ENCODE measurements at places on chromosomes 13 and 19.

DNA sequence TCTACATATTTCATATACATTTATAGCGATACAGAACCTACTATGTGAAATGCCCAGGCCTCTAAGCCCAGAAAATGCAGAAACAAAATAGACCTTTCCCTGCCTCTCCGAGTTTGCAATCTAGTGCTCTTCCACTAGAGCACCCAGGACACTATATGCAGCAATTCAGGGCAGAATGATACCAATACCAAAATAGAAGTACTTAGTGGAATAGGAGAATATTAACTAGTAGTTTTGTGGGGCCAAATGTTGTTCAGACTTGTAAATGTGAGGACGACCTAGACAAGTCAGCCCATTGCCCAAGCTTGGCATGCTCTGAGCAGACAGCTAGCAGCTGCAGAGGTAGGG lies 35.8 kb upstream of the FLT1 start:
- no peak for DNase-seq

DNA sequence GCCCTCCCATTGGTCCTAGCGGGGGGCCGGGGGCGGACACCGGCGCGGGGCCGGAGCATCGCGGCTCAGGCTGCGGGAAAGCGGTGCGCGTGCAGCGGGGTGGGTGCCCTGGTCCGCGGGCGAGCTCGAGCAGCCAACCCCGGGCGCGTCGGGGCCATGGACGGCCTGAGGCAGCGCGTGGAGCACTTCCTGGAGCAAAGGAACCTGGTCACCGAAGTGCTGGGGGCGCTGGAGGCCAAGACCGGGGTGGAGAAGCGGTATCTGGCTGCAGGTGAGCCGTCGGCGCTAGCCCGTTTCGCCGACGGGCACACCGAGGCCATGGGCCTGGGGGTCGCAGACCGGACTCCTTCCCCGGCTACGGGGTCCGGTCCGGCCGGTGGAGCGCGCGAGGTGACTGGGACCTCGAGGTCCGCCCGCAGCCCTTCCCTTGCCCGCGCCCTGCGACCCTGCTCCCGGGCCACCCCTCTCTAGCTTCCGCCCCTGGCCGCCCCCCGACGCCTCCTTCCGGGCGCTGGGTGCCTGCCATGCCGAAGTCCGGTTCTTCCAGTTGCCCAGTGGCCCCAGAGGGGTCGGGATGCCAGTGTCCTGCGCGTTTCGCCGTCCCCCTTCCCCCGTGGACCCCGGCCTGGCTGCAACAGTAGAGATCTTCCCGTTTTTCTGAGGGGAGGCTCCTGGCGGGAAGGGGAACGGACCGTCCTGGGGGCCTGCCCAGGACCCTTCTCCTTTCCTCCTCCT lies at the start of gene REEP6:
Gene REEP6, plus strand, starts transcription at position 68 of the 735 bp plus-strand sequence. Its CDS starts 89 bp downstream, at position 157.
- no peak for DNase-seq

GRCh38 chr13:36713887-36714286 lies 40.1 kb downstream of the SERTM1 start:
- no peak for DNase-seq

DNA sequence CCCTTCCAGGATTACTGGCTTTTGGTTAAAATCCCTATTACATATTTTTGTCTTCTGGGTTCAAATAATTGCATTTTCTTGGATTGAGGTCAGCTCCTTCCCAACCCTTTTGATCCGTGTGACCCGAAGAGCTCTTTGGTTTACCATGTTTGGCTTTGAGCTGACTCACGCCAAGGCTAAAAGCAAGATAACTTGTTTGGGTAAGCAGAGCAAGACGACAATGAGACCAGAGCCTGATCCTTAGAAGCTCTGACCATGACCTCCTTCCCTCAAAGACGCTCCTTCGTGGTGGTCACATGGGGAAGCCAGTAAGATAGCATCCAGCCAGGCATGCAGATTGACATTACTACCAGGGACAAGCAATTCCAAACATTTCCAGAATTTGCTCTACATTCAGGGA lies 153.8 kb downstream of the DCT start:
- no peak for DNase-seq

DNA sequence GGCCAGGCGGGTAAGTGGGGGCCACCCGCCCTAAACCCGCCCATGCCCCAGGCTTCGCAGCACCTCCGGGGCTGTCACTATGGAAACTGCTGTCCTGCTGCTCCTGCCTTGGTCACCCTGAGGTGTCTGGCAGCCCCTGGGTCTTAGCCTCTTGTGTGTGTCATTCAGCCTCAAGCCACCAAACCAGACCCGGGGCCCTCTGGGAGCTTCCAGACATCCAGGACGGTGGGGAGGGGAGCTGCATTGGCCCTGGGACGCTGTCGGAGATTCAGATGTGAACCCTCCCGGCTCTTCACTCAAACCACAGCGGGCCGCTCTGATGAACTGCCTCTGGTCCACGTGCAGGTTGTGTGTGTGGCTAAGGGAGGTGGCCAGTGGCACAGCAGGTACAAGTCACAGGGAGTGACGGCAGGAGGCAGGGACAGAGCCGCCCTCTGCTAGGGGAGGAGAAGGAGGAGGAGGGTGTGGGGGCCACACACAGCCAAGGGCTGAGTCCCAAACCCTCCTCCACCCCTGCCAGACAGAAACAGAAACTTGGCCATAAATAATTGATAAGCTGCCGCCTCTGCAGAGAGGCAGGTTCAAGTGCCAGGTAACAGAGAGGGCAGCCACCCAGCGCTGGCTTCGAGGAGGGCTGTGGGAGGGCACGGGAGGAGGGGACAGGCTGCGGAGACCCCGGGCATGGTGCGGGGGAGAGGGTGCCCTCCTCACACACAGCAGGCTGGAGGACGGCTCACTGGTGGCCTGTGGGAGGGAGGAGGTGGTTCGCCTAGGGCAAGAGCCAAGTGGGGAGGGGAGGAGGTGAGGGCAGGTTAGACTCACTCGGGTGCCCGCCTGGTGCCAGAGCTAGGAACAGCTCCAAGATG lies 8.0 kb downstream of the NANOS3 start:
- no peak for DNase-seq
